ENCODE measurements at places on chromosomes 1 and 21.

GRCh38 chr1:57112148-57112547 is 146.3 kb upstream of the C8B start:
- no peaks in the 10 kb centered on the region for H3K36me3 ChIP-seq
- H3K4me1 ChIP-seq = no peaks in the 10 kb centered on the region
- no peak overlapping the region for H3K27ac ChIP-seq
- H3K4me3 ChIP-seq = no peak overlapping the region

GRCh38 chr1:76075877-76076276 is 1.3 kb downstream of the ST6GALNAC3 start:
- H3K27me3 ChIP-seq = no peaks in the 10 kb centered on the region
- no peak for DNase-seq
- no peaks in the 10 kb centered on the region for H3K4me1 ChIP-seq
- H3K36me3 ChIP-seq = no peaks in the 10 kb centered on the region

GRCh38 chr1:114024049-114024448 is 44.8 kb downstream of the OLFML3 start:
- no peak overlapping the region for H3K4me3 ChIP-seq
- no peaks in the 10 kb centered on the region for H3K36me3 ChIP-seq
- no peaks in the 10 kb centered on the region for H3K4me1 ChIP-seq
- H3K27ac ChIP-seq = no peak overlapping the region
- DNase-seq = no peak

- no peak overlapping the region for H3K4me3 ChIP-seq
Measured at GRCh38 chr1:206856674-206857464, 8.6 kb upstream of the IL20 start.

- no peaks in the 10 kb centered on the region for H3K36me3 ChIP-seq
- DNase-seq = no peak
- H3K4me1 ChIP-seq = no peaks in the 10 kb centered on the region
- no peak overlapping the region for H3K4me3 ChIP-seq
- no peak overlapping the region for H3K27ac ChIP-seq
- H3K27me3 ChIP-seq = no peaks in the 10 kb centered on the region
Measured at GRCh38 chr1:40435876-40436275, 14.4 kb upstream of the ZFP69B start.

DNA sequence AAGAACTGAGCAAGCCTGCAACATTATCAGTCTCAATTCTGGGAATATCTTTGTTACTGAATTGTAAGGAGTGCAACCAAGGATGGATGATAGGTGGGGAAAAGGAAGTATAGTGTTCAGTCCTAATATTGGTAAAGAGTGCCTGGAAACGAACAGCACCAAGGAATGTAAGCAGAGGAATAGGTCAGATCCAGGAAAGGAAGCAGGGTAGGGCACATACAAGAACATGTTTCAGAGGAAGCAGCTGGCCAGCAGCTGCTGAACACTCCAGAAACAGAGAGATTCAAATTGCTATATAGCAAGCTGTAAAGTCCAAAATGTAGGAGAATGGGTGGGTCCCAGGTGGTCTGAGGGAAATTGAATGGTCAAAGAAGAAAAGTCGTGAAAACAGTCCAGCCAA is 37.9 kb downstream of the CRB1 start:
- DNase-seq = no peak
- no peaks in the 10 kb centered on the region for H3K27me3 ChIP-seq
- H3K27ac ChIP-seq = no peak overlapping the region
- no peak overlapping the region for H3K4me3 ChIP-seq
- H3K36me3 ChIP-seq = no peaks in the 10 kb centered on the region

DNA sequence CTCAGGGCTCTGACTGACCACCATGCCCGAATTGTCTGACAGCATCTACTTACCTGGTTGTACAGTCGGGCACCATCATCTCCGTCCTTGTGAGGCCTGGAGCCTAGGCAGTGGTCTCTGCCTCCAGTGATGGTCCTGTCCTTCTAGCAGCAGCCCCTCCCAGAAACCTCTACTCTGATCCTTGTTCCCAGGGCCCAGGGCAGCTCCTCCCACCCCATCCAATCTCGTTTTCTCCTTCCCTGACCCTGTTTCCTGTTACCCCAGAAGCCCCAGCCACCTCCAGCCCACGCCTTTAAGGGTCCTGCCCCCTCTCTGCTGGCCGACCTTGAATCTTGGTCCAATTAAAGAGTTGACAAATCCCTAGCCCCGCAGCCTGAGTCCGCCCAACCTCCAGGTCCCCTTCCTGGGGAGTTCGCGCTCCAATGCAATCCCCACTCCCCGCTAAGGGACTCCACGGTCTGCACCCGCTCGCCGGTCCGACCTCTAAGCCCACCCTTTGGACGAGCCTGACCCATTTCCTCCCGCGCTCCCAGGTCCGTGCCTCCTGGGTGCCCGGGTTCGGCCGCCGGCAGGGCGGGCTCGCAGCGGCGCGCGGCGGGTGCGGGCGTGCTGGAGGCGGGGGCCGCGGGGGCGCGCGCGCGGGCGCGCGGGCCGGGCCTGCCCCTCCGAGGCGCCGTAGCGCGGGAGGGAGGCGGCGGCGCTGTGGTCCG is at the start of gene B4GALT2:
Gene B4GALT2 (plus strand): TSS at position 660 of the 710 bp plus-strand sequence. CDS start 1,951 bp downstream, outside the sequence.
- H3K4me1 ChIP-seq = peaks cover 18% of the 10 kb centered on the region
- no peaks in the 10 kb centered on the region for H3K36me3 ChIP-seq
- DNase-seq = no peak
- H3K4me3 ChIP-seq = peak within 1 kb of the TSS; percentile 85
- H3K27ac ChIP-seq = peak within 1 kb of the TSS; percentile 72

DNA sequence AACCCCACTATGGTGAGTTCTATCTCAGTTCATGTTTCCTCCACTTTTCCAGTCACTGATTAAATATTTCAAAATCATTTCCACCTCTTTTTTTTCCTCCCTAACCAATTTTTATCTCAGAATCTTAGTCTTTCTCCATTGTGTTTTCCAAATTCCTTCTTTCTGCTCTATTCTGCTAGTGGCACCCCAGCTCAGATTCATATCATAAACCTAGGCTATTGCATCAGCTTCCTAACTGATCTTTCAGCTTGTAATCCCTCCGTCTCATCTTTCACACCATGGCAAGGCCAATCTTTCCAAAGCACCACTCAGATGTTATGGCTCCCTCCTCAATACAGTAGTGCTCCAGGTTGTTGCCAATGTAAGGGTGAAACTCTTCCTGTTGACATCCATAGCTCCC is 631.9 kb downstream of the PLPP3 start:
- H3K27ac ChIP-seq = no peak overlapping the region
- no peaks in the 10 kb centered on the region for H3K4me1 ChIP-seq
- H3K36me3 ChIP-seq = no peaks in the 10 kb centered on the region
- DNase-seq = no peak
- H3K27me3 ChIP-seq = no peaks in the 10 kb centered on the region

- peaks cover 5% of the 10 kb centered on the region for H3K4me1 ChIP-seq
- peak overlapping the region; percentile 76 for H3K27ac ChIP-seq
Measured at GRCh38 chr21:43603233-43603626, 56.1 kb downstream of the HSF2BP start.

- H3K4me1 ChIP-seq = no peaks in the 10 kb centered on the region
- H3K4me3 ChIP-seq = no peak overlapping the region
- peak overlapping the region; percentile 82 for H3K27ac ChIP-seq
- H3K27me3 ChIP-seq = no peaks in the 10 kb centered on the region
Measured at GRCh38 chr1:159015440-159015909, 5.8 kb downstream of the IFI16 start.

- no peaks in the 10 kb centered on the region for H3K27me3 ChIP-seq
- peak overlapping the region; percentile 96 for H3K4me3 ChIP-seq
- no peaks in the 10 kb centered on the region for H3K36me3 ChIP-seq
- peak overlapping the region; percentile 99 for H3K27ac ChIP-seq
Measured at GRCh38 chr1:201504799-201505502, 2.0 kb downstream of the CSRP1 start.

DNA sequence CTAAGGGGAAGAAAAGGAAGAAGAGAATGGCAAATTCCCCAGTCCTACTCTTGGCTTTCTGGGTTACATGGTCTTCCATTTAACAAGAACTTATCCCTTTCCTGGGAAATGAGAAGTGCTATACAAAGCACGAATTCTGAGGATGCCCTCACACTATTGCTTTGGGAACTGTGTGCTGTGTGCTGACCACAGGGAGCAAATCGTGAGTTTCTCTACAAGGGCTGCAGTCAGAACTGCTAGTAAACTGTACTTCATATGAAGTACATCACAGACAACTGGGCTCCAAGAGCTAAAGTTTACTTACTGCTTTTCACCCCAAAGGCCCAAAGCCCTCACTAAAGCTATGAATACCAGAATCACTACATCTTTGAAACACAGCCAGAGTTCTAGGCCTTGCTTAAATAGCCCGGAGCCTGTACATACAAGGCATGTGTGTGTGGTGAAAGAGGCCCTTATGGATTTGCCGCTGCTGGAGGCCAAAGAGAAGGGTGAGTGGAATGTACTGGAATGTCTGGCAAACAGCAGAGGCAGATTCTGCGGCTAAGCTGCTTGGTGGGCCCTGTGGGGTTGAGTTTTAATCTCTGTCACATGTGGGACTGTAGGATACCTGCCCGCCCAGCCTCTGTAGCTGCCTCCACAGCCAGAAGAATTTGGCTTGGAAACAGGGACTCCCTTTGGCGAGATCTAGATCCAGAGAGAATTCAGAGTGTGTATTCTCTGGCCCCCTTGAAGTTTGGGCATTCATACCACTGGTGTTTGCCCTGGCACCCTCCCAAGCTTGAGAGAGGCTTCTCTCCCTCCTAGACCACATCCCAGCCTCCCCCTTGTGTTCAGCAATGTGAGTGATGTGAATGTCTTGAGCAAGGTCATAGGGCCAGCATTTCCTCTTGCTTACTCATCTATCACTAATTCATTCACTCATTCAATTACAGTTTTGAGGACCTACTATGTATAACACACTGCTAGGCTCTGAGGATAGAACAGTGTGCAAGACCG is 21.9 kb upstream of the TRIM67 start:
- H3K27me3 ChIP-seq = no peaks in the 10 kb centered on the region
- H3K4me3 ChIP-seq = no peak overlapping the region
- H3K36me3 ChIP-seq = no peaks in the 10 kb centered on the region
- peak; percentile 43 for DNase-seq
- peaks cover 9% of the 10 kb centered on the region for H3K4me1 ChIP-seq

- no peak for DNase-seq
- no peak overlapping the region for H3K4me3 ChIP-seq
- H3K27ac ChIP-seq = no peak overlapping the region
- no peaks in the 10 kb centered on the region for H3K4me1 ChIP-seq
- no peaks in the 10 kb centered on the region for H3K27me3 ChIP-seq
Measured at GRCh38 chr1:71285529-71285928, 204.7 kb upstream of the ZRANB2 start.

DNA sequence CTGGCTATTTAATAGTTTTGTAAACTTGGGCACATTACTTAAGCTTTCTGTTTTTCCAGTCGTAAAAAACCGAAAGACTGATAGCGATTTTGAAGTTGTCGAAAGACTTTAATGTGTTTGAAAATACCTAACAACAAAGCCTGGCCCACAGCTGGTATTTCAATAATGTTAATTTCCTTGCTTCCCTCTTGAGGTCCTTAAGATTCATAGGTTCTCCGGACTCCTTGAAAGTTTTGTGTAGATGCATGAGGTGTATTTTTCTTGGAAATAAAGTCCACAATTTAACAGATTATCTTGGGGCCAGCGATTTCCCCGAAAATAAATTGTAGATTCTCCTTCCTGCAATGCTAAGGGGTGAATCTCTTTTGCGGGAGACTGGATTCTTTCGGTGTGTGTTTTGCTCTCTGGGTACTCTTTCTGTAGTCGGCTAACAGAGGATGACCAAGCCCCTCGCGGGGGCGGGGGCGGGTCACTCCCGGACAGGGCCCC is 735 bp upstream of the YTHDF2 start:
- no peaks in the 10 kb centered on the region for H3K36me3 ChIP-seq
- H3K4me1 ChIP-seq = peaks cover 14% of the 10 kb centered on the region
- H3K27ac ChIP-seq = peak overlapping the region; percentile 94
- no peaks in the 10 kb centered on the region for H3K27me3 ChIP-seq
- H3K4me3 ChIP-seq = peak overlapping the region; percentile 82

GRCh38 chr1:215744419-215744818 is 177.3 kb downstream of the KCTD3 start:
- no peak overlapping the region for H3K4me3 ChIP-seq
- H3K4me1 ChIP-seq = no peaks in the 10 kb centered on the region
- no peak overlapping the region for H3K27ac ChIP-seq
- no peak for DNase-seq
- H3K27me3 ChIP-seq = no peaks in the 10 kb centered on the region
- no peaks in the 10 kb centered on the region for H3K36me3 ChIP-seq
